ENCODE measurements at places on chromosomes 7 and 10. TPM values are rescaled to one million over a fixed set of nuclear protein-coding genes. Genes with fewer than 3 reads are reported as not detected.

RSPH10B2 gene
- 1.1 TPM for total RNA-seq

DNA sequence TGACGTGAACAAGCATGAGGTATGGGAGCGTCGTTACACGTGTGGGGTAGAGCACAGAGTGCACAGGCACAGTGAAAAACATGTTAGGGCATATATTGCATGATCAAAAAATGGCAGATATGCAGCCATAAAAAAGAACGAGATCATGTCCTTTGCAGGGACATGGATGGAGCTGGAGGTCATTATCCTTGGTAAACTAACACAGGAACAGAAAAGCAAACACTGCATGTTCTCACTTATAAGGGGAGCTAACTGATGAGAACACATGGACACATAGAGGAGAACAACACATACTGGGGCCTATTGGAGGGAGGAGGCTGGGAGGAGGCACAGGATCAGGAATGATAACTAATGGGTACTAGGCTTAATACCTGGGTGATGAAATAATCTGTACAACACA, 66.3 kb downstream of the TACC2 start:
- DNase-seq: no peak

- DNase-seq: peak; percentile 77
These were observed 78.8 kb downstream of the DNMBP start for GRCh38 chr10:99930731-99931550.

DNA sequence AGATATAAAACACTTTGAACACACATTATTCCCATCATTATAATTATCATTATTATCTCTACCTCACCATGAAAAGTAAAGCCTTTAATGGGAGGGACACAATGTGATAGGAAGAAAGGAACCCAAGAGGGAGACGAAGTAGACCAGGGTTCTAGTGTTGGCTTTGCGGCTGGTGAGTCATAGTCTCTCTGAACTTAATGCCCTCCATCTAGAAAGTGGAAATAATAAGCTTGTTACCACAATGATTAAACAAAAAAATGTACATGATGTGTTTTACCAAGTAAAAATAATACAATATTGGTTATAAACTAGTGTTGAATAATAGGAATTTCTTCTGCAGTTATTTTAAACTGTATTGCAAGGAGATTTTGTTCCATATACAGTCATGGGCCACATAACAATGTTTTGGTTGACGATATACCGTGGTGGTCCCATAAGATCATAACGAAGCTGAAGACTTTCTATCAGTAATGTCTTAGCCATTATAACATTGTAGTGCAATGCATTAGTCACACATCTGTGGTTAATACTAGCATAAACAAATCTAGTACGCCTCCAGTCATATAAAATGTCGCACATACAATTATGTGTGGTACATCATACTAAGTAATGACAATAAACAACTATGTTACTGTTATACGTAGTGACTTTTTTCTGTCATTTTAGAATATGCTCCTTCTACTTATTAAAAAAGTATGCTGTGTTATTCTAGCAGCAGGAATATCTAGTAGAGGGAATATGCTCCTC, 450.6 kb upstream of the SORCS1 start:
- no peak for DNase-seq

- no peak for DNase-seq
These were observed 116.1 kb downstream of the INPP5A start for GRCh38 chr10:132653721-132654120.

DNA sequence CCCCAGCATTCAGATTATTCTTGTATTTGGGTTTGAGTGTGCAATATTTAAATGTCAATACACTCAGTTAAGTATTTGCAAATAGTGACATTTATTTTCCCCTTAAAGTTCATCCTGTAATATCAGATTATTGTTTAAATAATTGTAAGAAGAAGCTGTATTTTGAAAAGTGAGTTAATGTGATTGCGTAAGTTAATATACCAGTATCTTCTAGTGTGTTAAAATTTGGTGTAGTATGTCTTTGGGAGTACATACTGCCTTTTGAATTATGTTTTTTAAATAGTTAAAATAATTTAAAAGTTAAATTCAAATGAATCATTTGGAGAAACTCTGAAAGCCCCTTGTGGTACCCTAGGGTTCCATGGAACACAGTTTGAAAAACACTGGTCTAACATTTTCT, 28.6 kb downstream of the LRMDA start:
- no peak for DNase-seq

GRCh38 chr10:122089311-122090017, 100.5 kb downstream of the TACC2 start:
- DNase-seq: no peak

GRCh38 chr10:31581741-31582323, 262.8 kb downstream of the ZEB1 start:
- DNase-seq: no peak

DNA sequence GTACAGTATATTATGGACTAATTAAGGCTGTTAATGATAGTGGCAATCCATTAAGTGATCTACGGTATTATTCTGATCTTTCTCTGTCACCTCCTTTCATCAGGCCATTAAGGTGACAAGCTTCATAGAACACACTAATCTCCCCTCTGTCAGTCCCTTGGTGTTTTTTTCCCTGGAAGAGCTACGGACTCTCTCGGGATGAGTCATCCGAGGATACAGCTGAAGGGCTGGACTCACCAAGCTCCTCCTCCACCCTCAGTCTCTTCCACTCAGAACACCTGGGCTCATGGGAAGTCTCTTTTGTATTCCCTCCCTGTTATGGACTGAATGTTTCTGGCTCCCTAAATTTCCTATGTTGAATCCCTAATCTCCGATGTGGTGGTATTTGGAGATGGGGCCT, 69.8 kb upstream of the PLXNA4 start:
- peak; percentile 31 for DNase-seq

DNA sequence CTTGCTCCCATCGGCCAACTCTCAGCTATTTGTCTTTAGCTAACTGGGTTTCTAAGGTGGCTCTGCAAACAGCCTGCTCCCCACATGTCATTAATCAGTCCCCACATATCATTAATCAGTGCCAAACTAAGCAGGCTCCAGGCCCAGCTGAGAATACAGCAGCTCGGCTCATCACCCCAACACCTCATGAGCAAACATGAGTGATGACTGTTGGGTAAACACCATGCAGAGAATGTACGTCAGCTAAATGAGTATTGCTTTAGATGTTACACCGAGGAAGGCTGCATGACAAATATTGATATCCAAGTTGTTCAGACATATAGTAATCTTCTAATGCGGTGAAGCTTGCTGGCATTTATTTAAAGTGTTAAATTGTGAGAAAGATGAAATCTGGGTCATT, 187.5 kb upstream of the AOAH start:
- DNase-seq: no peak

GRCh38 chr7:37540917-37541316, 92.3 kb upstream of the ELMO1 start:
- DNase-seq: no peak

GRCh38 chr7:155665079-155665956, 20.9 kb downstream of the RBM33 start:
- DNase-seq: no peak

- no peak for DNase-seq
These were observed 227.1 kb downstream of the DYNC1I1 start for GRCh38 chr7:95999481-95999880.

- no peak for DNase-seq
These were observed 69.8 kb upstream of the AGR3 start for GRCh38 chr7:16951483-16952080.

NAMPT gene
- total RNA-seq: 98.1 TPM

GRCh38 chr7:4711093-4711492, 29.0 kb downstream of the FOXK1 start:
- no peak for DNase-seq

ELMO1 gene
- total RNA-seq: 24.9 TPM

- DNase-seq: no peak
These were observed 87.3 kb upstream of the TRIL start for GRCh38 chr7:29045258-29046086.

- DNase-seq: no peak
These were observed 57.9 kb upstream of the TMEM72 start for GRCh38 chr10:44853148-44853734.

GCK gene
- total RNA-seq: 7.3 TPM

TMEM140 gene
- total RNA-seq: not detected

GRCh38 chr10:92024700-92025099, 101.1 kb downstream of the BTAF1 start:
- DNase-seq: no peak

GPR15LG gene
- total RNA-seq: not detected

Data from GM23338 (cell line).